MCF 10A (cell line): ENCODE measurements at places on chromosomes 16 and 17.

- H3K4me3 ChIP-seq = no peak overlapping the region
- H3K36me3 ChIP-seq = no peaks in the 10 kb centered on the region
- no peak for DNase-seq
- H3K4me1 ChIP-seq = no peaks in the 10 kb centered on the region
- H3K27me3 ChIP-seq = no peaks in the 10 kb centered on the region
- no peak overlapping the region for H3K27ac ChIP-seq
Observed at GRCh38 chr16:10026593-10026992, 155.6 kb downstream of the GRIN2A start.

DNA sequence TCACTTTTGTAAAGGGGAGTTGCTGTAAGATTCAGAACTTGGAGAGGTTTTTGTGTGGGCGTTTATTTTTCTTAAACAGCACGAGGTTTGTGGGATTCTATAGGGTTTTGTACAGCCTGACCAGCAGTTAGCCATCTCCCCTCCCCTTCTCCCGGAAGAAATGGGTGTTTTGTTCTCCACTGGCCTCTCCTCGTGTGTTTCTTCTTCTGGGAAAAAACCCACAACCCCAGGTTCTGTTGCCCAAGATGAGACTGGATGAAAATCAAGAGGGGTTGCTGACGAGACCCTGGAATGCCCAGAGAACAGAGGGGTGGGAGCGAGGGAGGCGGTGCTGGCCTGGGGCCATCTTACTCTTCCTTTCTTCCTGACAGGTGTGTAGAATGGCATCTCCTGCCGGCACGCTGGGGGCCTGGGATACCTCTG lies 186.1 kb downstream of the MSI2 start:
- peak; percentile 11 for DNase-seq
- H3K4me3 ChIP-seq = no peak overlapping the region
- H3K4me1 ChIP-seq = peaks cover 36% of the 10 kb centered on the region
- H3K36me3 ChIP-seq = peaks cover 18% of the 10 kb centered on the region
- no peaks in the 10 kb centered on the region for H3K27me3 ChIP-seq

DNA sequence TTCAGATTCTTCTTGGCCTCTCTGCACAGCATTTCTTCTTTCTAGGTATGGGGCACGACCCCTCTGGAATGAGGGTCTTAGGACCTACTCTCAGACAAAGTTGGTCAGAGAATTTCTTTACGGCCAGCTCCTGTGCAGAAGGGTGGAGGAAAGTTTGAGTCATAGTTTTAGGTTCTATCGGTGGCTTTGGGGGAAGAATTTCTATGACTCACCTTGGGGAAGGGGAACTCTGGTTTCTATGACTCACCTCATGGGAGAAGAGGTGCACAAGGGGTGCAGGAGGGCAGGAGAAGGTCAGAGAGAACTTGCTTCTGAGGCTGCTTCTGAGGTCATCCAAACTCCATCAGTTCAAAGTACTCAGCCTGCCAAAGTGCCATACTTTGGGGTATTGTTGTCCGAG lies 2.5 kb upstream of the ABCC12 start:
- H3K4me3 ChIP-seq = no peak overlapping the region
- no peaks in the 10 kb centered on the region for H3K36me3 ChIP-seq
- no peak overlapping the region for H3K27ac ChIP-seq

DNA sequence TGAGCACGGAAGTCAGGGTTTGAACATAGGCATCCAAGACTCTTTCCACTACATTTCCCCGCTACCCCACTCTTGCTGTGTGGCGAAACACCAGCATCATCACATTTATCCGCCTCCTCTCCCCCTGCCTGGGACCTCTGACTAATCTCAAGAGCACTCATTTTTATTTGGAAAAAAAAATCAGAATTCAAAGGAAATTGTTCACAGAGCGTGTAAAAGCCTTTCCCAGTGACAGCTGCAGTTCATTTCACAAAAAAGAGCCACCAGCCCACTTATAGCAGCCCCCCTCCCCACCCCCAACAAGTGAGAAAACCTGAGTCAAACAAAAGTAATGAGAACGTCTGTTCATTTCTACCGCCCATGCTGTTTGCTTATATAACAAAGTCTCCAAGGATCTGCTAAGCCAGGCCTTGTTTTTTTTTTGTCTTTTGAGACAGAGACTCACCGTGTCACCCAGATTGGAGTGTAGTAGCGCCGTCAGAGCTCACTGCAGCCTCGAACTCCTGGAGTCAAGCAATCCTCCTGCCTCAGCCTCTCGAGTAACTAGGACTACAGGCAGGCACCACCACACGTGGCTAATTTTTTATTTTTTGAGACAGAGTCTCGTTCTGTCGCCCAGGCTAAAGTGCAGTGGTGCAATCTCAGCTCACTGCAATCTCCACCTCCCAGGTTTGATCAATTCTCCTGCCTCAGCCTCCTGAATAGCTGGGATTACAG lies 48.3 kb upstream of the HAPSTR1 start:
- H3K27me3 ChIP-seq = no peaks in the 10 kb centered on the region
- H3K4me1 ChIP-seq = peaks cover 11% of the 10 kb centered on the region
- H3K27ac ChIP-seq = no peak overlapping the region
- H3K4me3 ChIP-seq = no peak overlapping the region
- DNase-seq = no peak

GRCh38 chr16:1895068-1895467 lies 23.1 kb upstream of the MEIOB start:
- no peak overlapping the region for H3K27ac ChIP-seq
- H3K36me3 ChIP-seq = no peaks in the 10 kb centered on the region
- H3K4me3 ChIP-seq = no peak overlapping the region
- DNase-seq = no peak
- H3K27me3 ChIP-seq = peaks cover 30% of the 10 kb centered on the region
- no peaks in the 10 kb centered on the region for H3K4me1 ChIP-seq

DNA sequence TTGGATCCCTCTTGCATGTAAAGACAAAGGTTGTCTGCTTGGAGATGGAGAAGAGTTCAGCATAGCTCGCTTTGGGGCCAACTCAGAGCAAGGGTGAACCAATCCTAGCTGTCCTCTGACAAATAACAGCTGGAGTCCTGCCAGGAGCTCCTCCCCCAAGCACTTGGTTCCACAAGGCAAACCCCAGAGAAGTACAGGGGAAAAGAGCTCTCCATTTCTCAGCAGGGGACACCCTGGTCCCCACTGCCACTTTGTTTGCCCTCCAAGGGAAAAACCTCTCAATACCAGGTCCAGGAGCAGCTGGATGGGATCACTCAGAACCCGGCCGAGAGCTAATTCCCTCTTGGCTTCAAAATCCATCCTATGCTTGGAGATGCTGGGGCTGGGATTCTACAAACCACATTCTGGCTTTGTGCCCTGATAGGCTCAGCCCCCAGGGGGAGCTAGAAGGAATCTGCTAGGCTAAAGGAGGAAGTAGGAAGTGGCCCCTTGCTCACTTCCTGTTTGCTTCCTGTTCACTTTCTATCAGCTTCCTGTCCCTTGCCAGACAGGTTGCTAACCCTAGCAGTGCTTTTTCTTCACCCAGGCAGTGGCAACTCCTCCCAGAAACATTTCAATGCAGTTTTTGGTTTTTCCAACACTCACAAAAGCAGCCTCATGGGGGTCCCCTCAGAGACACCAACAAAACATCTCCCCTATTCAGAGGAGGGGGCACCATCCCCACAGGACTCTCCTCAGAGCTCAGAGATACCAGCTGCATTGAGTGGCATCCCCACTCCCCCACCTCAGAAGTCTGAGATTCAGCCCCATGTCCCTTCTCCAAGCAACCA lies 30.7 kb downstream of the CDRT4 start:
- H3K36me3 ChIP-seq = no peaks in the 10 kb centered on the region
- H3K27ac ChIP-seq = no peak overlapping the region
- no peaks in the 10 kb centered on the region for H3K27me3 ChIP-seq
- H3K4me3 ChIP-seq = no peak overlapping the region
- peak; percentile 27 for DNase-seq

DNA sequence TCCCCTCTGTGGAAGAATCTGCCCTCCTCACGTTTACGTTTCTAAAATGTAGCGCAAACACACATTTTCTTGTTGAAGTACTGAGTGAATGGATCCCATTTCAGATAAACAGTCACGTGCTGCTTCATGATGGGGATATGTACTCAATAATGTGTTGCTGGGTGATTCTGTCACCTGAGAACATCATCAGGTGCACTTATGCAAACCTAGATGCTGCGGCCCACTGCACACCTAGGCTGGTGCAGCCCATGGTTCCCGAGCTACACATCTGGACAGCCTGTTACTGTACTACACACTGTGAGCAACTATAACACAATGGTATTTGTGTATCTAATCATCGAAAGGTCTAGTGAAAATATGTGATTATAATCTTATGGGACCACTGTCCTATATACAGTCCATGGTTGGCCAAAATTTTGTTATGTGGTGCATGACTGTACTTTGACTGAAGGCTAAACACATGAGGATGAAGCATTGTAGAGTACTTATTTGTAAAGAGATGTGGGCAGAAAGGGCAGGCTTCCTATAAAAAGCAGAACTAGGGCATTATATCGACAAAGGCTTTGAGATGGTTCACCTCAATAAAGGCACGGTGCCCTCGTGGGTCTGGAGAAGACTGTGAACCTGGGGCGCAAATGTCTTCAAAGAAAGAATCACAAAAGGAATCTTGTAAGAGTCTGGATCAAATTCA lies 26.3 kb downstream of the MARF1 start:
- H3K36me3 ChIP-seq = peaks cover 97% of the 10 kb centered on the region
- H3K27me3 ChIP-seq = no peaks in the 10 kb centered on the region
- DNase-seq = no peak
- no peak overlapping the region for H3K27ac ChIP-seq

DNA sequence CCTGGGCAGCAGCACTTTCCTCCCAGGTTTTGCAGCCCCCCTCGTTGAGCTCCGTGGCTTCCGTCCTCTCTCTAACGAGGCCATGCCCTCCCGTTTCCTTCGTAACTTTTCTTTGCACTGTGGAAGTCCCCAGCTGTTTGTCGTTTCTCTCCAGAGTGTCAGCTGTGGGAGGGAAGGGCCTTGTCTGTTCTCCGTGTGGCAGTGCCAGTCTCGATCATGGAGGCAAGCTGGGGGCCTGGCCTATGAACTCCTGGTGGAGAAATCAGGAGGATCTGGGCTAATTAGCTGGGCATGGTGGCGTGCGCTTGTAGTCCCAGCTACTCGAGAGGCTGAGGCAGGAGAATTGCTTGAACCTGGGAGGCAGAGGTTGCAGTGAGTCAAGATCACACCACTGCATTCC lies 28.3 kb downstream of the TBCD start:
- no peaks in the 10 kb centered on the region for H3K4me1 ChIP-seq
- peaks cover 23% of the 10 kb centered on the region for H3K36me3 ChIP-seq
- no peak for DNase-seq

GRCh38 chr17:13029340-13029739 lies 11.5 kb upstream of the ELAC2 start:
- H3K4me3 ChIP-seq = no peak overlapping the region
- H3K27me3 ChIP-seq = peaks cover 42% of the 10 kb centered on the region
- DNase-seq = no peak
- no peak overlapping the region for H3K27ac ChIP-seq

- H3K36me3 ChIP-seq = no peaks in the 10 kb centered on the region
- peak overlapping the region; percentile 51 for H3K27ac ChIP-seq
- peaks cover 24% of the 10 kb centered on the region for H3K4me1 ChIP-seq
- DNase-seq = no peak
Observed at GRCh38 chr17:72700226-72700625, 392.3 kb downstream of the SLC39A11 start.

- no peak overlapping the region for H3K27ac ChIP-seq
- no peak overlapping the region for H3K4me3 ChIP-seq
Observed at GRCh38 chr16:5605404-5605803, 507.8 kb upstream of the EEF2KMT start.

DNA sequence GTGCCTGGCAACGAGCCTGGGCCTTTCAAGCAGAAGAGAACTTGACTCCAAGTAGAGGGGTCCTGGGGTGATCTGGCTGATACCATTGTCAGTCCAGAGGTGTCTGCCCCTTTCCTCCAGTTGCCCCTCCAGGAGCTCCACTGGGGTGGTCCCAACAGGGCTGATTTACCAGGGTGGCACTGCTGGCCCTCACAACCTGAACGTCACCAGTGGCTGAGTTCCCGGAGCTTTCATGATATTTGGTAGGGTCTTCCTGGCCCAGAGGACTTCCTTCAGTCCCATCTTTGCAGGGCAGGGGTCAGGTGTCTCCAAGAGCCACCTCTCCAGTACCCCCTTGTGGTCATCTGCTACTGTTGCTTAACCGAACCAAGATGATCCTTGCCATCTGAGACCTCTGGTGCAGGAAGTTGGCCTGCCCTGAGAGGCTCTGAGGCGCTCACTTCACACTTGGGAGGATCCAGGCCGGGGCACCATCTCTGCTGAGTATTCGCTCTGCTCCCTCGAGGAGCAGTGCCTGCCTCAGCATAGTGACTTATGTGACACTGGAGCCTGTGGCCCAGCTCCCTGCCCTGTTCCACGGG lies 3.5 kb downstream of the LIMD2 start:
- no peak overlapping the region for H3K4me3 ChIP-seq
- no peak overlapping the region for H3K27ac ChIP-seq
- peak; percentile 31 for DNase-seq
- H3K36me3 ChIP-seq = peaks cover 24% of the 10 kb centered on the region

DNA sequence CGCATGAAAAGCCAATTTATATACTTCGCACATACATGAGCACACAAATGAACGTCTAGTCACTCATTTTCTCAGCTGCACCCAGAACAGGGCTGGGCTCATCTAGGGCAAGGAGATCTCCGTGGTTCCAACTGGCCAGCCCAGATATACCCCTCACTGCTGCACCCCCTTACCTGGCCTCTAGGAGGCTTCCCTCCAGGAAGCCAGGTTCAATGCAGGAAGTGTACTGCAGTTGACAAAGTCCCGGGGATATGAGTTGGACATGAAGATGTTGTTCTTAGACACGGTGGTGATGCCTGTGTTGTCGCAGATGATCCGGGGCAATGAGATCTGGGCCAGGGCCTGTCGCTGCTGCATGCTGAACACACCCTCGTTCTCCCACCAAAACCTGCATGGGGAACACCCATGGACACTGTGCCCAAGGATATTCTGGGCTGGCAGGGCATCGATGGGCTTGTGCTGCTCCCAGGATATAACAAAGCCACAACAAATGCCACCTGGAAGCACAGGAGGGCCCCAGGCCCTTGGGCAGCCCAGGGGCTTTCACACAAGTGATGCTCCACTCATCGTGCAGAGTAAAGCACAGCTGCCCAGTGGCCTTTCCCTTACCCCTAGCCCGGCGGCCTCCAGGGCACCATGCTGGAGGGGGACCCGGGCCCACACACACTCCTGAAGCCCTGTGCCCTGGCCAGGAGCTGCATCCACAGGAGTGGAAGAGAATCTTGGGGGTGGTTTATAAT lies 10.1 kb downstream of the MPO start:
- H3K27me3 ChIP-seq = peaks cover 18% of the 10 kb centered on the region
- no peak overlapping the region for H3K27ac ChIP-seq
- no peaks in the 10 kb centered on the region for H3K4me1 ChIP-seq
- H3K36me3 ChIP-seq = no peaks in the 10 kb centered on the region
- no peak overlapping the region for H3K4me3 ChIP-seq
- no peak for DNase-seq

GRCh38 chr16:30370456-30371247 lies at the start of gene TBC1D10B:
TBC1D10B (minus strand) TSS chr16:30370494; CDS start chr16:30370183, 311 bp downstream.
- H3K36me3 ChIP-seq = peaks cover 5% of the 10 kb centered on the region
- H3K4me1 ChIP-seq = peaks cover 44% of the 10 kb centered on the region
- H3K27ac ChIP-seq = peak within 1 kb of the TSS; percentile 89
- no peaks in the 10 kb centered on the region for H3K27me3 ChIP-seq
- DNase-seq = peak; percentile 100
